ENCODE measurements at places on chromosomes 4 and X. TPM values are rescaled to one million over a fixed set of nuclear protein-coding genes. Genes with fewer than 3 reads are reported as not detected.
A peak's percentile ranks its signal among the peaks of the same experiment; 100 is the strongest.

GRCh38 chrX:2410279-2411020 is 90.3 kb downstream of the DHRSX start:
- no peak for DNase-seq

- DNase-seq: no peak
These were observed 665 bp downstream of the PSMD10 start for GRCh38 chrX:108090491-108091263.

The ASB12 gene
- total RNA-seq: not detected

DNA sequence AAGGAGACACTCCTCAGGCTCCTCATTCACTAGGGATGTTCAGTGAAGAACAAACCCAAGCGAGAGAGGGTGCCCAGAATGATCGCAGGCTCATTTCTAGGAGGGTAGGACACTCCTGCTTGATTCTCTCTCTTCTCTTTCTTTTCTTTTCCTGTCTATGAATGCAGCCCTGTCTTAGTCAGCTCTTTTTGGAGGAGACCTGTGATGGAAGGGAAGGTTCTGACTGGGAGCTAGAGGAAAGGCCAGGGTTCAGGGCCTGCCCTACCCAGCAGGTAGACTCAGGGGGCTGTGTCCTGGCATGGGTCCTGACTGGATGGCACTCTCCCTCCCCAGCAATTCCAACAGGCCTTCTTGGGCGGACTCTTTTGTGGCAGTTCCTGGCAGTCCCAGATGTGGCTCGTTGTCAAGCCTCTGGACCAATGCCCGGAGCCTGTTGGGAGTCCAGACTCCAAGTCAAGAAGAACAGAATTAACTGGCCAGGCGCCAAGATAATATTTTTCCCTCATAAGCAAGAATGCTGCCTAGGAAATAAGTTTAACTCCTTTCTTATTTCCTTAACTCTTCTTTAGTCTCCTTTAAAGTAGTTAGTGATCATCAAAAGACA is 139.4 kb upstream of the SCML1 start:
- peak; percentile 59 for DNase-seq

- peak; percentile 76 for DNase-seq
These were observed 298.5 kb downstream of the KCTD8 start for GRCh38 chr4:44150091-44150576.

The FABP2 gene
- not detected for total RNA-seq

GRCh38 chrX:13876652-13877051 is 59.8 kb upstream of the GPM6B start:
- no peak for DNase-seq

GRCh38 chr4:186760576-186760975 is 36.9 kb upstream of the FAT1 start:
- DNase-seq: no peak

GRCh38 chrX:152861116-152861515 is 30.3 kb downstream of the NSDHL start:
- DNase-seq: no peak

GRCh38 chr4:9940041-9940440 is 81.3 kb downstream of the SLC2A9 start:
- DNase-seq: no peak

- no peak for DNase-seq
These were observed 153.0 kb downstream of the CBR4 start for GRCh38 chr4:168857009-168857408.

- peak; percentile 69 for DNase-seq
These were observed 53.8 kb upstream of the OTUD4 start for GRCh38 chr4:145234091-145234706.

GRCh38 chr4:82643994-82644733 is 82.4 kb upstream of the TMEM150C start:
- no peak for DNase-seq

GRCh38 chrX:153333266-153333665 is 687 bp upstream of the ZNF275 start:
- no peak for DNase-seq
